Hindlimb muscle (tissue), 1 donor: ENCODE measurements at places on chromosomes 2 and 18.

DNA sequence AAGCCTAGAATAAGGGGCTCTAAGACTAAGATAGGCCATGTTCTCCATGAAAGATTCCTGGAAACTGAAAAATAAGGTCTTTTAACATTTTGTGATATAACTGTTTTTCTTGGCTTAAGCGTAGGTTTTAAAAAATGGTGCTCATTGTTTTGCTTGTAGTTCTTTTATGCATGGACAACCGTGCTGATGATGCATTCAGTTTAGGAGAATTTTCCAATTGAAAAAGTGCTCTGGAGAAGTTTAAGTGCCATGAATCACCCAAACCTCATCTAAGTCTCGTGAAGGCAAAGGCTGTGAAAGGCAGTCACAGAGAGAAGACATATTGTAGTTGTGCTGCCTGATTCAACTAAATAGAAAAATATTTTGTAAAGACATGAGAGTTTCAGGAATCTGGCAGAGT is 111.8 kb upstream of the GAREM1 start:
- no peak for DNase-seq

- DNase-seq = no peak
Observed at GRCh38 chr2:109207176-109207575, 78.2 kb downstream of the SH3RF3 start.

DNA sequence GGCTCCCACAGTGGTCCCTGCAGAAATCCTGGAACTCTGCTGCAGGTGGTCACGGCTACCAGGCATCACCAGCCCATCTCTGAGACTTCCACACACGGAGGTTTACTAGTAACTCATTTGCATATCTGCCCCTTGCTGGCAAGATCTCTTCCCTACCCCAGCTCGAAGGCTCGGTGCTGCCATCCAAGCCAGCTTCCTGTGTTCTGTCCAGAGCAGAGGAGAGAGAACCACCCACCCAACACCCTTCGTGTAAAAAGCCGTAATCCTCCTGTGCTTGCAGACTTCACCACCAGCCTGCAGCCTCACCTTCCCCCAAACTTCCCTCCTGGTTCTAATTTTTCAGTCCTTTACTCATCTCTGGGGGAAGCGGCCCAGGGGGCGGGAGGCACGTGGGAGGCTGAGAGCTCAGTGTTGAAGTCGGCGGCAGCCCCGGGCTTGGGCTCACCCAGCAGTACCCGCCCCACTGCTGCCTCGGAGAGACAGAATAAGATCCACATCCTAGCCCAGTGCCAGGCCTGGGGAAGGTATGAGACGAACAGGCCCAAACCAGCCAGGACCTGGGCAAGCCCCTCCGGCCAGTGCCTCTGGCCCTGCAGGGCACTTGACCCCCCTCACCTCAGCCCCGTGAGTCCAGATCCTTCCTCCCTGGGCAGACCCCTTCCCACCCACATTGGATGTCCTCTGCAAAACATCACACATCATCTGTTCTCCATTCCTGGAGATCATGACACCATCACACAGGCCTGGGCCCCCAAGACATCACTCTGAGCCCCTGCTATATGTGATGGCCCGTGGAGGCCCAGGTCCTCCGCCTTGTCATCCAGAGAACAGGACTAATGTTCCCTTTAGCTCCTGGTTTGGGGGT is 145.8 kb upstream of the ID2 start:
- no peak for DNase-seq

DNA sequence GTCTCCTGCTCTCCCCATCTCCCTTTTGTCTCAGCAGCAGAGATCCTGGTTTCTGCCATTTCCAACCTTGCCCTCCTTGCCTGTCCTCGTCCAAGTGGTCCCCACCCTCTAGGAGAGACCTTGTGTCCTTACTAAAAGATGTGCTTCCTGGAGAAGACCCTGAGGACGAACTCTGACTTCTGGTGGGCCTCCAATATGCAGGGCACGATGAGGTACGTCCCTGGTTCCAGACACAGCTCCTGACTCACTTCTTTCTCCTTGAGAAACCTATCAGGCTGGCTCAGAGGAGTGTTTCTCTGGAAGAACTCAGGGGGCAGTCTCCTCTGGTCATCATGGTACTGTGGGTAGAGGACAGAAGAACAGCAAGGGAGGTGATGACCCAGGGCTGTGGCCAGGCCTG is 28.2 kb downstream of the CAPN14 start:
- DNase-seq = no peak

DNA sequence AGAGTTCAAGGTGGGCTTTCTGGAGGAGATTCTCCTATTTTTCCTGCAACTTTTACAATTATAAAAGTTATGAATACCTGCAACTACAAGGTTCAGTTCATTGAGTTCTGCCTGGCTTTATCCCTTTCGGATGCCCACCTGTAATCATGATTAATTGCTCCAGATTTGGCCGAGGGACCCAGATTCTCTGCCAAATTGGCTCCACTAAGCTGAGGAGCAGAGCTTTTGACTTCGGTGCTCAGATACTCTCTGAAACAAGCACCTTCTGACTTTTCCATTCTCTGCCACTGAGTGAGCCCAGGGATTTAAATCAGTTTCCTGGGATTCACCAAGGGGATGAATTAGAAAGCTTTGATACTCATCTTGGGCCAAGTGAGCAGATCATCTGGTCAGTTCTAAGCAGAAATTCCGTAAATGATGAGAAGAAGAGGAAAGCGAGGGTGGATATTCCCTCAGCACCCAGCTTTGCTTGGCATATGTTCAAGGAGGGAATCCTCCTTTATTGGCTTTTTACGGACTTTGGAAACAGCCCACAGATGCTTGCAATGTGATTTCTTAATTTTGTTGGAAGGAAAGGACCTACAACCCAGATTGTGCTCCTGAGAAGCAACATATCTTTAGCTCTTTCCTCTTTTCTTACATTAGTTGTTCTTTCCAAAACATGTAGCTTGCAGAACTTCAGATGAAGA is 179.2 kb downstream of the SETBP1 start:
- DNase-seq = no peak

DNA sequence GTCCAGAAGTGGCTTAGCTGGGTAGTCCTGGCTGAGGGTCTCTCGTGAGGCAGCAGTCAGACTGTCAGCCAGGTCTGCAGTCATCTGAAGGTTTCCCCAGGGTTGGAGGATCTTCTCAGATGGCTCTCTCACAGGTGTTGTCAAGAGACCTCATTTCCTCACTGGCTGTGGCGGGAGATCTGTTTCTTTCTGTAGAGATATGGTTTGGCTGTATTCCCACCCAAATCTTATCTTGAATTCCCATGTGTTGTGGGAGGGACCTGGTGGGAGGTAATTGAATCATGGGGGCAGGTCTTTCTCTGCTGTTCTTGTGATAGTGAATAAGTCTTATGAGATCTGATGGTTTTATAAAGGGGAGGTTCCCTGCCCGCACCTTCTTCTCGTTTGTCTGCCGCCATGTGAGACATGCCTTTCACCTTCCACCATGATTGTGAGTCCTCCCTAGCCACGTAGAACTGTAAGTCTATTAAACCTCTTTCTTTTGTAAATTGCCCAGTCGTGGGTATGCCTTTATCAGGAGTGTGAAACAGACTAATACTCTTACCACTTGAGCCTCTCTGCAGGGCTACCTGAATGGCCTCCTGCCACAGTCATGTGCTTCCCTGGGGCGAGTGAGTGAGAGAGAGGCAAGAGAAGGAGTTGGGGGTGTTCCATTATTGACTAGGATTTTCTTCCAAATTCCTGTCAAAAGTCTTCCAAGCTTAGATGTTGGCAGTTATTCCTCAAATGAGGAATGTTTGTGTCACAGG is 23.6 kb downstream of the MALT1 start:
- DNase-seq = no peak

DNA sequence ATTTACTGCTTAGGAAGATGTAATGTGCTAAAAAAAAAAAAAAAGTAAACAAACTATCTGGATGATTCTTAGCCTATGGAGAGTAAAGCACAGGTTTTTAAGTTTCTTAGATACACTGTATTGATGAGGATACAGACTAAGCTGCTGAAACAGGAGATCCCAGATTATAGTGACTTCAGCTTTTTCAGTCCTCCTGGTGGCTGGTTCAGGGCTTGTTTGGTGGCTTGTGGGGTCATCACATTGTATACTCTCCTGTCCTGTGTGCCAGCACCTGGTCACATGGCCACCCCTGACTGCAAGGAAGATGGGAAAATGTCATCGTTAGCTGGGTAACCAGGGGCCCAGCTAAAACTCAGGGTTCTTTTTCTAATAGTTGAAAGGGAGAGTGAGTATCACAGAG is 31.4 kb downstream of the RAB31 start:
- no peak for DNase-seq

DNA sequence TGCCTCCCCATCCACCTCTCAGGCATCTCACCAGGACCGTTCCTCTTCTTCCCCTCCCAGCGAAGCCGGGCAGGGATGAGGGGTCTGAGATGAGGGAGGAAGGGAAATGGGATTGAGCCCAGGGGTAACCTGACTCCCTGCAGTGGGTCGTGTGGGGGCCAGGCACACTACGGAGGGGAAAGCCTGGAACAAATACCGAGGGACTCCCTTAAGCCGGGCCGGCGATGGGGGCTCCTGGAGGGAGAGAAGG is 250 bp upstream of the SPEG start:
- no peak for DNase-seq

DNA sequence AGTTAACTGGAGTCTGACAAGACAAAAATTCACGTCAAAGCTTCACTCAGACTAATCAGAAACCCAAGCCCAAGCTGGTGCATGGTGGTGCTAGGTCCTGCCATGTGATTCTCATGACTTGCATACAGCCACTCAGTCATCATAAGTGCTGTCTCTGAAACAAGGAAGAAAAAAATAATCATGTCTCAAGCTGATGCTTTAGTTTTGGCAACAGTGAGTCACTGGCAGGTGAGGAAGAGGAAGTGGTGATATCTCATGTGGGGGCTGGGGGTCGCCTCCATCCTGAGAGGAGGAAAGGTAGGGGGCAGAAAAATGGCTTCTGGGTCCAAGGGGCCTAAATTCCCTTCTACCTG is 136.3 kb downstream of the TMEM163 start:
- DNase-seq = no peak

DNA sequence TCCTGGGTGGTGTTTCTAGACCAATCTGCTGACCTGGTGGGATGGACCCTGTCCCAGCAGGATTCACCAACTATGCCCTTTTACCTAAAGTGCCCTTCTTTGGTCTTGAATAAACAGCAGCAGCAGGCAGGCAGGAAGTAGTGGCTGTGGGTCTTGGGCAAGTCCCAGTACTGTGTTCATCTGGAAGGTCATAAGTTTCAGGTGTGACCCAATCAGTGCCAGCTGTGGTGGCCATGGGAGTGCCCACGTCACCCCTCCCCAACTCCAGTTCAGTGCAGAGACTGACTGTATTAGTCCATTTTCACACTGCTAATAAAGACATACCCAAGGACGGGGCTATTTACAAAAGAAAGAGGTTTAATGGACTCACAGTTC is 148.3 kb upstream of the SRD5A2 start:
- no peak for DNase-seq

- DNase-seq = no peak
Observed at GRCh38 chr18:36153203-36153602, 23.5 kb downstream of the ELP2 start.

GRCh38 chr18:12021596-12021995 is 40.3 kb downstream of the IMPA2 start:
- DNase-seq = no peak

- DNase-seq = no peak
Observed at GRCh38 chr2:226544596-226545210, 254.9 kb downstream of the IRS1 start.

DNA sequence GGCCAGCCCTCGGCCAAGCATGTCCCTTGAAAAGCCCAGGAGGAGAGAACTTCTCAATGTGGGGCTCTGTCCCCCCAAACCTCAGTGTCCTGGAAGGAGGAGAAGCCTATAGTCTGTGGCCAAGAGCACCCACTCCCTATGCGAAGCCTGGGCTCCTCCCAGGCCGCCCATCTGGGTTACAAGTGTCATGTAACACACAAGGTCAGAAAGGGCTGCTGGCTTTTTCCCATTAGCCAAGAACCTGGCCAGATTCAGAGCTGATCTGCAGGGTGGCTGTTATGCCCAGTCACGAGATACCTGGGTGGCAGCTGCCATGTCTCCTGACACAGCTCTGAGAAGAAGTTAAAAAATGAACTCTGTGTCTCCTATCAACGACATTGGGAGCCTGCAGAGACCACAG is 170.7 kb downstream of the TNS1 start:
- DNase-seq = no peak

DNA sequence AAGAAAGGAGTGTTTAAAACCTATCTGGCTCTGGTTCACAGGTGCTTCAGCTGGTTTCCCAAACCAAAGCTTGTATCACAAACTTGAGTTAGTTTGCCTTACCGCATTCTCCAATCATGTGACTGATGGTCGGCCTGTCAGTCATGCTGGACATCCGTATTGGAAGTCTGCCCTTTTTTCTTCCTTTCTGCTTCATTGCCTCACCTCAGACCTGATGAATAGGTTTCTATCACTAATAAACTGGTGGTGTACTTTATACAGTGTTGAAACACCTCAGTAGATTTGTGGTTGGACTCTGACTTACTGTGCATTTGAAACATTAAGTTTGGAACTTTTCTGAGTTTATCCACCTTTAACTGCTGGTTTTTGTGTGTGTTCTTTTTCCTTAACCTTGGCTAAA is 84.1 kb downstream of the R3HDM1 start:
- no peak for DNase-seq

GRCh38 chr2:31384771-31385276 is 29.7 kb downstream of the XDH start:
- DNase-seq = no peak

DNA sequence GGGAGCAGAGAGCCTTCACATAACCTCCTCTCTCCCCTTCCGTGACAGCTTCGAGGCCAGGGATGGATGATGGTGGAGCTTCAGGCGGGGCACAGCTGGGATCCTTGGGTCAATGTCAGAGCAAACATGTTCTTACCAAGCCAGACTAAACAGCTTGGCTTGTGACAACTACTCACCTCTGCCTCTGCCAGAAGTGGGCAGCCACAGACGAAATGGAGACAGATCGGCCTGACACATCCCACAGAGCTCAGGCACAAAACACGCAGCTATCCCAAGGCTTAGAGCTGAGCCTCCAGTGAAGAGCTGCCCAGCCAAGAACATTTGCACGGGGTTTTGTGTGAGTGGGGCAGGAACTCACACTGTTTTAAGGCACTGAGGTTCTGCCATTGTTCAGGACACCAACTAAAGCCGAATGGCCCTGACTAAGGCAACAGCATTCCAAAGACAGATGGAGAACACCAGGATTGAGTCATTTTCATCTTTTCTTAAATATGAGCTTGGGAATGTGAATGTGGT is 12.8 kb downstream of the PXDN start:
- no peak for DNase-seq

DNA sequence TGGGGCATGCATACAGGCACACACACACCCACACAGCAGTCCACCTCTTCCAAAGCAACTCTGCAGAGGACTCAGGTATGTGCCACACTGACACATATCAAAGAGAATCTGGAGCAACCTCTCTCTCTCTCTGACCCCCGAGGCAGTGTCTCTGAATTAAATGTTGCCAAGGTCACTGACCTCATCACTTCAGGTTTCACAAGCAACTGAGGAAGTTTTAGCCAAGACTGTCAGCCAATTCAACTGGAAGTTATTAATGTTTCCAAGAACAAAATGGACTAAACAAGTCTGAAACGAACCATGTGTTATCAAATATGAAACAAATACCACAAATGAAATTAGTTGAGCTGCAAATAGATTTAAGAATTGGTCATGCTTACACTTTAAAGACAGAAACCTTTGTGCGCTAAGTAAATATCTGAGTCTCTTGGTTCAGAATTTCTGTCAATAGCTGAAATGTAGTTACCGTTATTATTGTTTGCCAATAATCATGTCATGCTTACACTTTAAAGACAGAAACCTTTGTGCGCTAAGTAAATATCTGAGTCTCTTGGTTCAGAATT is 86.1 kb downstream of the SLC25A12 start:
- DNase-seq = no peak
